Stimulated activated CD8-positive, alpha-beta memory T cell treated with anti-CD3 and anti-CD28 coated beads, Interleukin-4, amount 100 ng/mL, for 1 hour (primary cell): ENCODE measurements at places on chromosomes 1 and 21.

GRCh38 chr1:208100106-208100505 is 144.1 kb downstream of the PLXNA2 start:
- DNase-seq: no peak

- no peak for DNase-seq
These were observed 21.5 kb downstream of the MAP3K7CL start for GRCh38 chr21:29151931-29152330.

DNA sequence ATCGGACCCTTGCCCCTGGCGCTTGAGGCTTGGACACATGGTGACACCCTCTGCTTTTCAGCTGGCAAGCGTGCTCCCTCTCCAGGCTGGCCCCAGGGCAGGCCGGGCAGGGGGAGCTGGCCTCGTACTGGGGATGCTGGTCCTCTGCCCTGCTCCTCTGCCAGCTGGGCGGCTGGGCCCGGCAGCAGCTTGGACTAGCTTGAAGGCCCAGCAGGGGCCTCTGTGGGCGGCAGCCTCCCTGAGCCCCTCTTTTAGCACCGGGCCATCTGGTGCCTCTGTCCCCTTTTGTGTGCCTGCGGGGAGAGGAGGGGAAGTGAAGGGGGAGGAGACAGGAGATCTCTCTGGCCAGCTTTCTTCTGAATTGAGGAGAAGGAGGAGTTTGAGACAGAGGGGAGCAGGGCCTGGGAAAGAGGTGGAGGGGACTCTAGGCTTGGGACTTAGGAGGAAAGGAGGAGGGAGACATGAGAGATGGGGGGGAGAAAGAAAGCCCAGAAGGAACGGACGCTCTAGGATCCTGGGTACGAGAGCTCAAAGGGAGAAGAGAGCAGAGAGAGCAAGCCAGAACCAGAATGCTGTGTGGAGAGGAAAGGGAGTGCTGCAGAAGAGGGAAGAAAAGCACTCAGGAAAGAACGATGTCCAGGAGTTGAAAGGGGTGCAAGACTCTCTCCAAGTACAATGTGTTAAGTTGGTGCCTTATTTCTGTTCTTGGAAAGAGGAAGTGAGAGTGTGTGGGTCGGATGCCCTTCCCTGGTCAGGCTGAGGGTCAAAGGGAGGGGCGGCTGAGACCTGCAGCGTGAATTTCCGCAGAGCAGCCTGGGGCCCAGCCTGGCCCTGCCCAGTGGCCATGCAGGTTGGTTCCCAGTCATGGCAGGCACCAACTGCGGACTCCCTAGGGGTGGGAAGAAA is 40.3 kb downstream of the IER5 start:
- no peak for DNase-seq

GRCh38 chr21:37193006-37193405 is 74.1 kb downstream of the VPS26C start:
- no peak for DNase-seq

DNA sequence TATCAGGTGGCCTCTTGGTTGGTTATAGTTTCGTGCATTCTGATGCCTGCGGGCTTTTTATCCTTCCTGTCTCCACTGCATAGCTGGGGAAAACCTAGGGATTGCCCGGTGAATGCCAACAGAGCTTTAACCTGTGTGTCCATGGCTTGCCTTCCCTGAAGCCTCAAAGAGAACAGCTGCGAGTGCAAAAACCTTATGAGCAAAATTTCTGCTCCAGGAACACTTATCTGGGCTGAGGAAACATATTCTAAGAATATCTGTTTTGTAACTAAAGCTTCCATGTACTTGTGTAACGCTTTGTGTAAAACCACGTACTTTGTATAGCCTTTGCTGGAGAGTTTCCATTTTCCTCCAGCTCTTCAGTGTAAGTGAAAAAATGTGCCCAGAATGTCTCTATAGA is 7.2 kb downstream of the CNST start:
- DNase-seq: no peak

DNA sequence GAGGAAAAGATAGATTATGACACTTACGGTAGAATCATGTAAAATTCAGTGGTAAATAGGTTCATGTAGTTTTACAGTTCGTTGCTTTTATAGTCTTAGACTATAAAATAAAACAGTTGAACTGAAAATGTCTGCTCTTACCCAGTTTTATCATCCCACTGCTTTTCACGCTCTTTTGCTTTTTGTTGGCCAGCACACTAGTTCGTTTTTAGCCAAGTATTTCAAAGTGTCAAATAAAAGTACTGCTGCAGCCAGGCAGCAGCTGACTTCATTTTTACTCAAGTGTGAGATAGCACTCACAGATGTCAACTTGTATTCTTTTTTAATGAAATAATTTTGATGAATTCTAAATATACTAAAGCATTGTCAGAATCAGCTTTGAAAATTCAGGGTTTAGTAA is 18.5 kb upstream of the BTG3 start:
- no peak for DNase-seq

DNA sequence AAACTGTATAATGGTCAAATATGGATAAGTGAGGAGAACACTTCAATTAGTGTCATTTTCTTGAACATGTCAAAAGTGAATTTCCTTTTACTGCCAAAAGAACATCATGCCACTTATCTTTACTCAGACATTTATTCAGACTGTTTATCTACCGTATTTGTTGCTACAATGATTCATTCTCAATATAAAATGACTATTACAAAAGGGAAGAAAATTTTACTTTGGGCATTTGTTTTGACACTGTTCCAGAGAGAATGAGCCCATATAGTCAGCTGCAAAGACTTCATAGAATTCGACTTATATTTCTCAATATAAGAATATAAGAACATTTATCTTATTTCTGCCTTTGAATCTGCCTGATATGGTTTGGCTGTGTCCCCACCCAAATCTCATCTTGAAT is 1699.1 kb downstream of the BRINP3 start:
- DNase-seq: no peak

DNA sequence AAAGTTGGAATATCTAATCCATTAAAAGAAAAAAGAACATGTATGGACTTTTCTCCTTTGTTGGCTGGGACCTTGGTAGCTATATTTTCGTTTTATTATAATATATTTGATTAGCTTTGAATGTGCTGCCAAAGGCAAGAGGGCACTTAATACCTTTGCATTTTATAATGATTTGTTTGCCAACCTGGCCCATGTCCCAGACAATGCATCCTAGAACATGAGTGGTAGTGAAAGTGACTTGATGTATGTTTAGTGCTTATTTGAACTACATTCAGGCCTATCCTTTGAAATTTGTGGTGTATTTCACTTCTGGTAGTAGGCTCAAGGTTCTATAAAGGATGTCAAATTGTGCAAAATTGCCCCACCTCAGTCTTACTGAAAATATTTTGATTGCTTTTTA is 25.9 kb downstream of the CACHD1 start:
- DNase-seq: no peak

DNA sequence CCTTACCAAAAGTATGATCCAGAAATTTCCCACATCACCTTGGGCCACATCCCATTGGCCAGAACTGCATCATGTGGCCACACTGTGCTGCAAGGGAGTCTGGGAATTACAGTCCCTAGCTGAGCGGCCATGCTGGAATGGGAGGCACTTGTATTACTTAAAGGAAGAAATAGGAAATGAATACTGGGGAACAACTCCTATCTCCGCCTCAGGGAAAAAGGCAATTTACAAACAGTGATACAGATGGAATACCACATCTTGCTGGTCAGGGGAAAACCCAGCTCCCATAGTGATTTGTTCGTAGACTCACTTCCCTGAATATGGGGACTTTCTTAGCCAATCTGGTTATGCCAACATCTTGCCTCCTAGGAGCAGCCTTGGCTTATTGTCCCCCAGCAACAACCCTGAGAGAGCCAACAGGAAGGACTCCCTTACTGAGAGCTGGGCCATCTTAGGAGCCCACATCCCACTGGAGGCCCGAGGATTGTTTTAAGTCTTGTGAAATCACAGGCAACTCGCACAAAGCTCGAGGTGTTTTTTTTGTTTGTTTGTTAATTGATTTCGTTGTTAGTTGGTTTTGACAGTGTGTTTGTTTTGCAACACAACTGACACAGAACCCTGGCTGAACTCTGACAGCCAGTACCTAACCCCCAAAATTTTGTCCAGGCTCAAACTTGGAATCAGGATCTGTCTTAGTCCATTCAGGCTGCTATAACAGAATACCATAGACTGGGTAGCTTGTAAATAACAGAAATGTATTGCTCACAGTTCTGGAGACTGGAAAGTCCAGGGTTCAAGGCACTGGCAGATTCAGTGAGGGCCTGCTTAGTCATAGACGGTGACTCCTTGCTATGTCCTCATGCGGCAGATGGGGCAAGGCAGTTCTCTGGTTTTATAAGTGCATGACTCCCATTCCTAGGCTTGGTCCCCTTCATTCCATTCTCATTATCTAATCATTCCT is 14.9 kb downstream of the CDA start:
- no peak for DNase-seq

DNA sequence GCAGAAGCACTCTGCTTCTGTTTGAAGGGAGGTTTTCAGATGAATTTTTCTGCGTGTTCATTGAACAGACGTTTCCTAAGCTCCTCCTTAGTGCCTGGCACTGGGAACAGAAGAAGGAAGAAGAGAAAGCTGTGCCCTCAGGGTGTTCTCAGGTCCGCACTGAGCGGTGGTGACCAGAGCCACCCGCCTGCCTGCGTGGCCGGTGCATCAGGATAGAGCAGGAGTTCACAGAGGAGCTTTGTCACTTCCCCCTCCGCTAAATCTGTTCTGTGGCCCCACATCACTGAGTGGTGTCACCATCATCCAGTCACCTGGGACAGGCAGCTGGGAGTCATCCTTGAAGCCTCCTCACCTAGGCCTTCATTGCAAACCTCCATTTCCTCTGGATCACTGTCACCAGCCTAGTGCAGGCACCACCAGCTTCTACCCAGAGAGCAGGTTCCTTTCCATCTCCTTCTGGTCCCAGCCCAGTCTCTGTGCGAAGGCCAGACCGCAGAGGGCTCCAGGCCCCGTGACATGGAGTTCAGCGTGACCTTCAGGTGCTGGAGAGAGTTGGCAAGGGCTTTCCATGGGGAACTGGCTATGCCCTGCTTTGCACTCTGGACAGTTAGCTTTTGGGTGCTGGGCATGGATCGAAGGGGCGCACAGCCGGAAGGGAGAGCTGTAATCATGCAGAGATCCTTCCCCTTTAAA is 21.7 kb downstream of the PARK7 start:
- DNase-seq: no peak

- DNase-seq: peak; percentile 65
These were observed 16.6 kb downstream of the RHBG start for GRCh38 chr1:156385534-156386031.

GRCh38 chr1:29122682-29123052 is 1.0 kb downstream of the TMEM200B start:
- DNase-seq: no peak

- DNase-seq: no peak
These were observed 88.4 kb downstream of the LRRC8C start for GRCh38 chr1:89721351-89721750.

DNA sequence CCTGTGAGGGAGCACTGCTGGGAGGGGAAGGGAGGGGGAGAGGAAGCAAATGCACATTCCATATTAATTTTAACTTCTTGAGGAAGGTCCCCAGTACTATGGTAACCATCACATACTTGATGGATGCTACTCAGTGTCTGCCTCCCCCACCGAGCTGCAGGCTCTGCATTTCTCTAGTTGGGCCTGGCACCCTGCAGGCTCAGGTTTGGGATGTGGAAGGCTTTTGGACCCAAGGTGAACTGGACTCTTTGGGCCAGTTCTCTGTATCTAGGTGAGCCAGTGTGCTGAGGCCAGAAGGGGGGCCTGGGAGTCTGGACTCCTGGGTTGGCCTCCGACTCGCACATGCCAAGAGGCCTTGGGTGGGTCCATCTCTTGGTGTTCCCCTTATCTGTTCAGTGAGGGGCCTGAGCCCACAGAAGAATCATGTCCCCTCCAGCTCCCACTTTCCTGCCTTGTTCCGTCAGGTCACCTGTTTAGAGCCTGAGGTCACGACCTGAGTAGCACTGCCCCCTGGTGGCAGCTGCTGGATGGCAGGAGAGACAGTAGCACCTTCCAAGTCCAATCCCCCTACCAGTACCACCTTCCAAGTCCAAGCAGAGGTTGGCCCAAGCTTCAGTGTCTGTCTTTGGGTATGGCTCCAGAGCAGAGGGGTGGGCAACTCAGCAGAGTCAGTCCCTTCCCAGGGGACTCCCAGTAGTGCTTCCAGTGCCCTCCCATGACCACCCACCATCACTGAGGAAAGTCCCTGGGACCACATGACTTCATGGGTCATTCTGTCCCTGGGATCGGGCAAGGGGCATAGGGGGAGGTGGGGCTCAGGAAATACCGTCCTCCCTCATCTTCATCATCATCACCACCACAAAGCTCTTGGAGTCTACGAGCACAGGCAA is 241.8 kb downstream of the TRABD2B start:
- peak; percentile 21 for DNase-seq

- no peak for DNase-seq
These were observed 223.7 kb upstream of the ADAMTS5 start for GRCh38 chr21:27190601-27191000.

- DNase-seq: no peak
These were observed 71.6 kb downstream of the CD2 start for GRCh38 chr1:116825720-116826438.

DNA sequence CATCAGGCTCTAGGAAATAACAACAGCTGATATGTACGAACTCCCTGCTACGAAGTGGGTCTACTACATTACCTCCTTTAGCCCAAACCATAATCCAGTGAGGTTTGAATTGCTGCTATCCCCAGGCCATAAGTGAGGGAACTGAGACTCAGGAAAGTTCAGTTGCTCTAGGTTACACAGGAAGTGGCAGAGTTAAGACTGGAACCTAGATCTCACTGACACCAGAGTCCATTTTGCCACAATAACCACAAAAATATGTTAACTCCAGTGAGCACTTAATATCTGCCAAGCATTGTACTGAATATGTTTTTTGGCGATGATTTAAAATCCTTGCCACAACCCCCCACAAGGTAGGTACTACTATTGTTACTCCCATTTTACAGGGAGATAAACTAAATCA is 8.9 kb upstream of the TADA1 start:
- no peak for DNase-seq

DNA sequence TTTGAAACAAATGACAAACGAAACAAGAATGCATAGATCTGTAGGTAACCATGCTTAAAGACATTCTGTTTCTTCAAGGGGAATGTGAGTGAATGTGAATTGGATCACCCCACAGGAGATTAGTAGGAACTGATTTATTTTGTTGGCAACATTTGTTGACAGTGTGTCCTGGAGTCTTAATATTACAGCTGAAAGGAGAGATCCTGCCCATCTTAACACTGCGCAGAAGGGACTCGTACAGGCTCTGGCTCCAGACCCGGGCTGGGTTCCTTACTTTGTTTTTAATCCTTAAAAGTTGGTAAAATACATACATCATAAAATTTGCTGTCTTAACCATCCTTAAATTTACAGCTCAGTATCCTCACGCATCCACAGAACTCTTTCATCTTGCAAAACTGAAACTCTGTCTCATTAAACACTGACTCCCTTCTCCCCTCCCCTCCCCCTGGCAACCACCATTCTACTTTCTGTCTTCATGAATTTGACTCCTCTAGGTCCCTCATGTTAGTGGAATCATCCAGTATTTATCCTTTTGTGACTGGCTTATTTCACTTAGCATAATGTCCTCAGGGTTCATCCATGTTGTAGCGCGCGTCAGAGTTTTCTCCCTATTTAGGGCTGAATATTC is 74.1 kb downstream of the GALNT2 start:
- DNase-seq: no peak
